Activated effector memory CD4-positive, alpha-beta T cell treated with Interleukin-2 at 50 U/mL for 16 hours (primary cell): ENCODE measurements at places on chromosomes 2 and 18.

DNA sequence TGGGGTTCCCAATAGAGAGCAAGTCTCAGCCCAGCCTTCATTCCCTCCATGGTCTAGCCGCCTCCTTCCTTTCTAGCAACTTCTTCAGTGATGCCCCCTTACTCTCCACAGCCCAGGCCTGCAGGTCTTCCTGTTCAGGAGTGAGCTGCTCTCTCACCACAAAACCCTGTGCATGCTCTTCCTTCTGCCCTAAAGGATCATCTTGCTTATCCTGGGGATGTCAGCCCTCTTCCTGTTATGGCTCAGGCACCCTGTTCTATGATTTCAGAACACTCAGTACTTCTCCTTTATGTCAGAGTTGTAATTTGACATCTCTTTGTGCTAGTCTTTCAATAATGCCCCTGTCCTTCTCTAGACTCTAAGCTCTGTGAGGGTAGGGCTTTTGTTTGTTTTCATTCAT lies 19.4 kb downstream of the TMEM178A start:
- DNase-seq: no peak

- no peak for DNase-seq
These were observed 309.0 kb downstream of the GULP1 start for GRCh38 chr2:188600536-188601210.

DNA sequence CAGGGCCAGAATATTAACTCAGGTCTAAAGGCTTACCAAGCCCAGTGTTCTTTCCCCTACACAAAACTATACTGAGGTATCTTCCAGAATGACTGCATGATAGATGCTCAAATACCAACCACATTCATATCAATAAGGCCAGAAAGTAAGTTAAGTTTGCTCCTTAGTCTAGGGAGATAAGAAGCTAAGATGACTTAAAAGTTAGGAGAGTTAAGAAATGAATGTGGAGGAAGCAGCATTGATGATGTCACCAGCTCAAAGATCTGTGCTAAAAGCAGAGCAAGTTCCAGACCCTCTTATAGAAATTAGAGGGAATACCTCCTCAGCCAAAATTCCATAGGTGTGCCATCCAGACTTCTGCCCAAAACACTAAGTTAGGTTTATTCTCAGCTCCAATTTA lies 6.1 kb downstream of the PPP4R1 start:
- no peak for DNase-seq

GRCh38 chr2:155377266-155377680 lies 678.8 kb downstream of the KCNJ3 start:
- DNase-seq: no peak

DNA sequence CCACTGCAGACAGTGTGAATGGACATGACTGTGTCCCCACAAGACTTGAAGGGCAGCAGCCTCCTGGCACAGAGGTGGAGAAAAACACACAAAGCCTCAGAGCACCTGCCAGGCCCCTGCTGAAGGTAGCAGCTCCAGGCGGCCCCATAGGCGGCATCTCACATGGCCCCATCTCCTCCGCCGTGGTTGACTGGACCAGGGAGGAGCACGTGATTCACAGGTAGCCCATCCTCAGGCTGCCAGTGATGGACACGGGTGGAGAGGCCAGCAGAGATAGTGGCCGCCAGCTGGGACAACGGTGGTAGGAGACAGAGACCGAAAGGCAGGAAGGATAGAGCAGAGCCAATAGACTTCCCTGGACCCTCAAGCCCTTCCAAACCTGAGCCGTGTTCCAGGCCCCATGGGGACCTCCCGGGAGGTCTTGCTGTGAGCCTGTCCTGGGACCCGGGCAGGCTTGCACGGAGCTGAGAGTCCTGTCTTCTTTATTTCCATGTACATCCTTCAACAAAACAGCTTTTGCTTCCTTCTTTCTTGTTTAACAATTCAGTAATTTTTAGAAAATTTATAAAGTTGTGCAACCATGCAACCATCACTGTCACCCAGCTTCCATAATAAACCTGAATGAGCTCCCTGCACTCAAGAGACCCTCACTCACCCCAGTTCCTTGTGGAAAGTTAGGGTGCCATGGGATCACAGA lies 26.9 kb downstream of the GPR55 start:
- no peak for DNase-seq

DNA sequence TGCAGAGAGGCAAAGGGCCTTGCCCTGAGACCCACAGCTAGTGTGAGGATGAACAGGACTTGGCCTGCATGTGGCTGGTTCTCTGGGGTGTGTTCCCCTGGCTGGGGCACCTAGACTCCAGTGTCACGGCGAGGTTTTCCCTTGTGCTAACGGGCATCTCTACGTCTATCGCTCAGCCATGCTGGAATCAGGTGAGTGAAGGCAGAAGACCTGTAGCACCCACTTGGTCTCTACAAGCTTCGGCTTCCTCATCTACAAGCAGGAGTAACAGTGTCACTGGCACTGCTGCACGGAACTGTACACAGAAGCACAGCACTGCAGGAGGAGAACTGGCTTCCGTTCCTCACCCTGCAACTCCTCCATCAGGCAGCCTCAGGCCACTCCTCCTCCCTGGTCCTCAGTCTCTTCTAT lies 30.6 kb downstream of the HS1BP3 start:
- DNase-seq: no peak

GRCh38 chr2:96763511-96764252 lies 3.0 kb downstream of the CNNM4 start:
- DNase-seq: no peak

GRCh38 chr2:43241558-43241957 lies 15.2 kb upstream of the ZFP36L2 start:
- DNase-seq: no peak

- DNase-seq: peak; percentile 14
These were observed 24.6 kb downstream of the NRP2 start for GRCh38 chr2:205706769-205707381.
